ENCODE measurements at places on chromosomes 1 and 21.

GRCh38 chr1:29883986-29884385 lies 647.7 kb downstream of the PTPRU start:
- no peak for DNase-seq

GRCh38 chr1:55512466-55512865 lies 297.3 kb upstream of the USP24 start:
- no peak for DNase-seq

GRCh38 chr1:43452789-43453441 lies 816 bp downstream of the HYI start:
- DNase-seq = no peak

DNA sequence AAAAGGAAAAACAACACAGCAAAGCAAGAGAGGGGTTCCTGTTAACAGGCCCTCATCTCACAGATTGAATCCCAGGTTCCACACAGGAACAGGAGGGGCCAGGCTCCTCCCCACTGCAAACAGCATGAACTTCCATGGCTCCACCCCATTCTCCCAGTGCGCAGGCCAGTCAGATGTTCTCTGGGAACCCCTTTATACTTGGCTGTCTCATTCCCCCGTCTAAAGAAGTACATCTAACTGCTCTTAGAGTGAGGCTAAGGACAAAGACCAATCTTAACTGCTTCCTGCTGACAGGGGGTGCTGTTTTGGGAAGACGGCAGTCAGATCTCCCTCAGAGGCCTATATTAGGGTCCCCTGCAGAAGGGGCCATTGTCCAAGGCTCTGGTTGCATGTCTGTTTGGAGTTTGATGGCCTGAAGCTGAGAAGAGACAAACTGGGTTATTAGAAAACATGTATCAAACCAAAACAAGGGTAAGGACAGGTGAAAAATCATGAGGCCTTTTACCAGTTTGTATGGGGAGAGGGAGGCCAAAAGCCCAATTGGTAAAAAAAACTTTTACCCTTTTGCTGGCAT lies 10.5 kb upstream of the NASP start:
- no peak for DNase-seq

DNA sequence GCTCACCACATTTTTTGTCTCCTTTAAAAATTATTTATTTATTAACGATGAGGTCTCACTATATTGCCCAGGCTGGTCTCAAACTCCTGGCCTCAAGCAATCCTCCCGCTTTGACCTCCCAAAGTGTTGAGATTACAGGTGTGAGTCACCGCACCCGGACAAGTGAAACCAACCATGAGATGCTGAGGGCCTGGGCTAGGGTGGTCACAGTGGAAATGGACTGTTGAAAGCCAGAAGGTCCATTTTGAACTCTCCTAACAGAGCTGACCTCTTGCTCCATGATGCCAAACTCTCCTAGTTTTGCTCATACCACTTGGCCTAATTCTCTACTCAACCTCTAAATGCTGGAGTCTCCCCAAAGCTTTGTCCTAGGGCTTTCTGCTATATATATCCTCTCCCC lies 109.1 kb downstream of the SLC45A1 start:
- peak; percentile 10 for DNase-seq

- no peak for DNase-seq
Observed at GRCh38 chr1:87790756-87791155, 462.1 kb downstream of the LMO4 start.

- no peak for DNase-seq
Observed at GRCh38 chr21:43025636-43026180, 49.9 kb downstream of the CBS start.

DNA sequence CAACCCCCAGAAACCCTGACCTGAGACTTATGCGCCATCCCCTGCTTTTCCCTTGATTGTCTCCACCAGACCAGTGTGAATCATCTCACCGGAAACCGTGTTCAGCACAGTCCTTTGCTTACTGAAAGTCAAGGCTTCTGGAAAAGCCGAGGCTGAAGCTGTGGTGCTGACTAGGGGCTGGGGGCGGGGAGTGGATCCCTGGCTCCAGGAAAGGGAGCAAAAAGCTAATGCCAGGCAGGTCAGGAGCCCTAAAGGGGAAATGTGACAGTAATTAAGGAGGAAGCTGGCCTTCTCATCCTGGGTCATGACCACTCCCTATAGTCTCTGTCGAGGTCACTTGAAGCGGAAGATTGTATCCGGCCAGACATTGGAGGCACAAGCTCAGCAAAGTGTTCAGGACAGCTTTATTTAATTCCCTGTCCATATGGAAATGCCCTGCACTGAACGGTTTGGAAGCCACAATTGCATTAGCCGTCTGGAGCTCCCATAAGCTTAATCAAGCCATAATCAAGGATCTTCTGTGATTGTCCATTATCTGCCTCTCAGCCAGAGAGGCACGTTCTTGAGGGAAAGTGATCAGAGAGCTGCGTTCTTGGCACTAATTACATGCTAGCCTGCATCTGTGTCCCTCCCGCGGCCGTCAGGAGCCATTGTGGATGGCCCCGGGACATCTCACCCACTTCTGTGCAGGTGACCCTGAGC lies 403.6 kb downstream of the RRAGC start:
- DNase-seq = no peak

DNA sequence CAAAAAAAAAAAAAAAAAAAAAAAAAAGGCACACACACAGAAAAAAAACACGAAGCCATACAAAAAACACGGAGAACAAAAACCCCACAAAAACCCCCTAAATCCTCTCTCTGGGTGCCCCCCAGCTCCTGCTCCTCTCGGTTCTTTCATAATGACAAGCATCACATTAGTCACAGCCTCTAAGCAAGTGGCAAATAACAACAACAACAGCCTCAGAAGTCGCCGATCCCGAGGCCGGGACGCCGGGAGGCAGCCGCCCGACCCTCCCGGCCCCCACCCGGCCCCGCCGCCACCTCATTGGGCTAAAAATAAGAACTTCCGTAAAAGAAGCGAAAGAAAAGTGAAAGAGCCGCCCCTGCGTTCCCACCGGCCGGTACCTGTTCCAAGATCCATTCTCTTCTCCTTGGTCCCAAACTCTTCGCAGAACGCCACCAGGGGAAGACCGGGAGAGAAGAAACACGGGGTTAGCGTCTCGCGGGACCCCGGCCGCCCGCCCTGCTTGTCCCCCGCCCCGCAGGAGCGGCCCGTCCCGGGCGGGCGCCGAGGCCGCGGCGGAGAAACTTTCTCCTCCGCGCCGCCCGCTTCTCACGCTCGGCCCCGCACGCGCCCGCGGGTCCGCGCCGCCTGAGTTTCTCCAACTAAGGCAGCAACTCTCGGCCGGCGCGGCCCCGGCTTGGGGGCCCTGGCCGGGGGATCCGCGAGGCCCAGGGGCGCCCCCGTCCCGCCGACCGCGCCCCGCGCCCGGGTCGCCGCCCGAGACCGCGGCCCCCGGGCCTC lies 102.8 kb downstream of the CASZ1 start:
- DNase-seq = peak; percentile 58

DNA sequence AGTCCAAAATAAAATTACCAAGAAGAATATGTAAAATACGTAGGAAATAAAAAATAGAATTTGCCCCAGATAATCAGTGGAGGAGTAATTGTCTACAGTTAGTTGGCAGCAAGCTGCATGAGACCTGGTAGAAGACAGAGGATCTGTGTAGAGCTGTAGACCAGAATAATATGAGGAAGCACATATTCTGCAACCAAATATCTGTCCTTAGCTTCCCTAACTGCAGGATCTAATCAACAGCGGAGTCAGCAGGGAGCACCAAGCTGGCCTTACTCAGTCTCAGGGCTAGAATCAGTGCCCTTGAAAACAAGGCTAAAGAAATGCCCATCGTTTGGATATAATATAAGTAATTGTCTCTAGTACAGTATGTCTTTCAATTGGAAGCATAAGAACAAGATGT lies 6.1 kb upstream of the GCSAML start:
- no peak for DNase-seq

- no peak for DNase-seq
Observed at GRCh38 chr1:24775916-24776315, 30.7 kb downstream of the CLIC4 start.

DNA sequence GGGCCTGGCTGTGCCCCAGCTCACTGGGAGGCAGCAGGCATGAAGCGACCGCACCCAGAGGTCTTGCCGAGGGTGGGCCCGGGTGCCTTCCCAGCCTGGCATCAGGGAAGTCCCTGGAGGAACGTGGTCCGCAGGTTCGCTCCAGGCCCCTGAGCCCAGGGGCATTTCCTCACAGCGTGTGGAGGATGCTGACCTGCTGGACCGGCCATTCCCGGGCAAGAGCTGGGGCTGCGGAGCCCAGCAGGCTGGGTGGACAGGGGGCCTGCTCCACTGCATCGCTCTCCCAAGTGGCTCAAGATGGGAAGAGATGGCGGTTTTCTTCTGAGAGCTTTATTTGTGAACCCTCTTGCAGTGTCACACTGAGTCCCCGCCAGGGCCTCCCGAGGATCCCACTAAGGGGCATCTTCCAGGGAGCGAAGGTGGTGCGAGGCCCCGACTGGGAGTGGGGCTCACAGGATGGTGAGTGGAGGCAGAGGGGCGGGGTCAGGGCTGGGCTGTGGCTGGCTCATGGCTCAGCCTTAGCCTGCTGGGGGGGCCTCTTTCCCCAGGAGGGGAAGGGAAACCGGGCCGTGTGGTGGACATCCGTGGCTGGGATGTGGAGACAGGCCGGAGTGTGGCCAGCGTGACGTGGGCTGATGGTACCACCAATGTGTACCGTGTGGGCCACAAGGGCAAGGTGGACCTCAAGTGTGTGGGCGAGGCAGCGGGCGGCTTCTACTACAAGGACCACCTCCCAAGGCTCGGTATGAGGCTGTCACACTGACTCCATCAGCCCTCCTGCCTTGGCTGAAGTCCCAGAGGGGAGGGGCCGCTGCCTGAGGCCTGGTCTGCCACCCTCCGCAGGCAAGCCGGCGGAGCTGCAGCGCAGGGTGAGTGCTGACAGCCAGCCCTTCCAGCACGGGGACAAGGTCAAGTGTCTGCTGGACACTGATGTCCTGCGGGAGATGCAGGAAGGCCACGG lies 7.2 kb upstream of the MMP23B start:
- DNase-seq = no peak

GRCh38 chr1:3359351-3359750 lies 95.1 kb upstream of the ARHGEF16 start:
- no peak for DNase-seq

DNA sequence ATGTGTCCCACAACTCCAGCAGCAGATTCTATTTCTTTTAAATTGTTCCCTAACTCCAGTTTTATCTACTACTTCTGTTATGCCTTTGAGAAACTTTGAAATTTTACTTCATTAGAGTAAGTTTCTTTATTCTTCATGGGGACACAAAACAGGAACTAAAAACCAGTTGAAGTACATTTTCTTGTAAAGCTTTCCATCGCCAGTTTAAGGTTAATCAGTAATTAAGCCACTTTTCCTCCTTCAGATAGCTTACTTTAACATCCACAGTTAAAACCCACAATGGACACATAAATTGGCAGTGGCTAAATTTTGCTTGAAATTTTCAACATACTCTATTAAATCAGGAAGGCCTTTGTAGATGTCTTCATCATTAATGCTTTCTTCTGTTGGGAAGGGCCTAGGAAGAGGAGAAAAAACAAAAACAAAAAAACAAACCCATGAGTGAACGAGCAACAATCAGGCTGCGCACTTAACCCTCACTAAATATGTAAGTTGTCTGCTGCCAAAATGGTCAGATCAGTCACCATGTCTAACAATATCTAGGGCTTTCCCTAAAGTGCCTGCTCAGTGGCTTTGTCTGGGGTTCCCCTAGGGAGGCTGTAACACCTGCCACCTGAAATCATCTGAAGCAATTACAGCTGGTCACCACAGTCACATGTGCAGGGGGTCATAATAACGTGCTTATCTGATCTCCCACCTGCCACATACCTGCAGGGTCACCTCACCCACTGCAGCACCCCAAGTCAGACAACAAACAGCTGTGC lies 187.9 kb downstream of the VAV3 start:
- no peak for DNase-seq

GRCh38 chr1:231139659-231140654 lies 21.9 kb upstream of the TRIM67 start:
- DNase-seq = no peak

DNA sequence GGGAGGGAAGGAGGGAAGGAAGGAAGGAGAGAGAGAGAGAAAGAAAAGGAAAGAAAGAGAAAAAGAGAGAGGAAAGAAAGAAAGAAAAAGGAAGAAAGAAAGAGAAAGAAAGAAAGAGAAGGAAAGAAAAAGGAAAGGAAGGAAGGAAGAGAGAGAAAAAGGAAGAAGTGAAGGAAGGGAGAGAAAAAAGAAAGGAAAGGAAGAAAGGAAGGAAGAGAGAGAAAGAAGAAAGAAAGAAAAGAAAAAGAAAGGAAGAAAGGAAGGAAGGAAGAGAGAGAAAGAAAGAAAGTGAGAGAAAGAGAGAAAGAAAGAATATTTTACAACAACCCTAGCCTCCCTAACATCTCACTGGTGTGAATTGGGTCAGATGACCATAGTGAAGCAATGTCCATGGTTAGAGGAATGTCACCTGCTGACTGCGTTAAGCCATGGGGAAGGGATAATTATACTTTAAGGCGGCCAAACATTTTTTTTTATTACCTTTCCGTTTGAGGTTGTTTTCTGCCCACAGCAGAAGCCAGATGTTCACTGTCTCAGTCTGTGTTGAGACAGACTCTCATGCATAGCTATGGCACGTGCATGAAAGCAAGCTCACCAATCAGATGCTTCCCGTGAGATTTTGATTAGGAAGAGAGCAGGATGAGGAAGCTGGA lies 76.4 kb downstream of the SNRPE start:
- no peak for DNase-seq

DNA sequence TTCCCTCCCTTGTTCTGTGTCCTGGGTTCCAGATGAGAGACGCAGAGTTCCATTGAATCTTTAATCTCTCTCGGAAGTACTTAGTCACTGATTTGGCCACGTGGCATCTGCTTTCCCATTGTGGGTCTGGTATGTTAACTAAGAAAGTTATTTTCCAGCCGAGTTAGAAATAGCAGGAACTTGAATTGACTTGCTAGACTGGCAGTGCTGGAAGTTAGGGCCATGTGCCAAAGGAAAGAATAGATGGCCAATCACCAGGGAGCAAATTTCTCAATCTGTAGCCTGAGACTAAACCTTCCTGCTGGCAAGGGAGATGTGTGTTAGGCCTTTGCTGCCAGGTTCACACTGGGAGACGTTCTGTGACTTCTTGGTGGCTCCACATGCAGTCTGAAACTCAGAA lies 24.2 kb upstream of the SLFNL1 start:
- DNase-seq = no peak

DNA sequence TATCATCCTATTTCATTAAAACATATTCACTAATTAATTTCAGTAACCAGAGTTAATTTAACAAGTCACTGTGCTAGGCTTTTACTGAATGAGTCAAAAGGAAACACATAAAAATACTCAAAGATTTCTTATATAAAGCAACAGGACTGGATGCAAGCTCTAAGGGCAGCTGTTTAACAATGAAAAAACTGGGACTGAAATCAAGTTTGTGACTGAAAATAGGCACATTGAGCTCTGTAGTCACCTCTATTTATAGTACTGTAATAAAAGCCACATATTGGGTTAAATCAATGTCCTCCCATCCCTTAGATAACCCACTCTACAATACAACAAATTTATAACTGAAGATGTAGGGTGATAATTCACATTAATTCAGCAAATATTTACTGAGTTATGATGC lies 52.4 kb downstream of the SMYD3 start:
- DNase-seq = no peak

GRCh38 chr1:9629445-9630201 lies 21.9 kb upstream of the PIK3CD start:
- DNase-seq = peak; percentile 77

Data from inflammatory macrophage treated with lipopolysaccharide for 4 hours (primary cell).